ENCODE measurements at places on chromosomes 5 and 9. TPM values are rescaled to one million over a fixed set of nuclear protein-coding genes. Genes with fewer than 3 reads are reported as not detected.

The IFNK gene
- not detected for total RNA-seq

The IL13 gene
- total RNA-seq, result not detected

DNA sequence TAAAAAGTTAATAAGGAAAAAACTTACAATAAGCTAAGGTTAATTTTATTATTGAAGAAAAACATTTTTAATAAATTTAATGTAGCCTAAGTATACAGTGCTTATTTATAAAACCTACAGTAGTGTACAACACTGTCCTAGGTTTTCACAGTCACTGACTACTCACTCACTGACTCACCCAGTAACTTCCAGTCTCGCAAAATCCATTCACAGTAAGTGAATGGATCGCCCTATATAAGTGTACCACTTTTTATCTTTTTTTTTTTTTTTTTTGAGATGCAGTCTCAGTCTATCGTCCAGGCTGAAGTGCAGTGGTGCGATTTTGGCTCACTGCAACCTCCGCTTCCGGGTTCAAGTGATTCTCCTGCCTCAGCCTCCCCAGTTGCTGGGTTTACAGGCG is 47.7 kb downstream of the FNIP1 start:
- no peaks in the 10 kb centered on the region for H3K36me3 ChIP-seq
- H3K27me3 ChIP-seq, result no peaks in the 10 kb centered on the region
- DNase-seq, result no peak
- no peak overlapping the region for H3K27ac ChIP-seq
- H3K4me1 ChIP-seq, result peaks cover 30% of the 10 kb centered on the region
- no peak overlapping the region for H3K4me3 ChIP-seq

- no peaks in the 10 kb centered on the region for H3K36me3 ChIP-seq
- H3K4me1 ChIP-seq, result no peaks in the 10 kb centered on the region
- H3K27me3 ChIP-seq, result no peaks in the 10 kb centered on the region
- DNase-seq, result no peak
- no peak overlapping the region for H3K4me3 ChIP-seq
- H3K27ac ChIP-seq, result no peak overlapping the region
Observed at GRCh38 chr5:158033724-158034123, 174.8 kb upstream of the CLINT1 start.
